Renal cortical epithelial cell (primary cell): ENCODE measurements at places on chromosomes 7 and 10.
A peak's percentile ranks its signal among the peaks of the same experiment; 100 is the strongest.

GRCh38 chr10:88793712-88794299, 8.7 kb upstream of the LIPM start:
- DNase-seq = peak; percentile 69

- DNase-seq = no peak
Measured at GRCh38 chr10:113132591-113133121, 182.6 kb downstream of the TCF7L2 start.

DNA sequence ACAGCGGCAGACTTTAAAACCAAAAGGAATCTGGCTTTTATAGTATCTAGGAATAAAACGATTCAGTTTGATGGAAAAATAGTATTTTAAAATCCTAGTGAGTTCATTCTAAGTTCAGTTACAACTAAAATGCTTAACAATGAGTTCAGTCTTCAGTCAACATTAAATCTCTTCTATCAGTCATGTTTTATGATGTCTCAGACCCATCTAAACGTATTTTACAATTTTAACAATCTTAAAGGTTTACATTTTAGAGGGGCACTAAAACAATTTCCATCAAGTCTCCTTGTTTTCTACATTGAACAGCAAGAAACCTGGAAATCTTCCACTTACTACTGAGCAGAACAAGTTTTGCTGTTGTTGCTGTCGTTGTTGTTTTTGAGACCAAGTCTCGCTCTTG, 10.0 kb downstream of the SVOPL start:
- DNase-seq = no peak

DNA sequence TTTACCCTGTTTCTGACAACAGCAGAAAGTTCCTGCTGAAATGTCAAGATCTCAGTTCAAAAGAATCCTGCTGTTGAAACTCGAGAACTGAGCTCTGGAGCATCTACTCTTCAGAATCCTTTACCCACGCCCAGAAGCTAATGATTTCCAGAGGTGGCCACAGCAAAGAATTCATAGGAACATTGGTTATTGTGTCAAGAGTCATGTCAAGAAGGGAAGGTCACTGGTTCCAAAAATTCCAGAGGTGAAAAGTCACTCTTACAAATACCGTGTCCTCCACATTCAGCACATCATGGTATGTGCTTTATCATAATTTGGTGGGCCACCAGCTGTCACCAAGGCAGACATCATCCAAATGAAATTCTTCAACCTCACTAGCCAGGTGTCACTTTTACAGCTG, 394.4 kb upstream of the NPVF start:
- DNase-seq = no peak

DNA sequence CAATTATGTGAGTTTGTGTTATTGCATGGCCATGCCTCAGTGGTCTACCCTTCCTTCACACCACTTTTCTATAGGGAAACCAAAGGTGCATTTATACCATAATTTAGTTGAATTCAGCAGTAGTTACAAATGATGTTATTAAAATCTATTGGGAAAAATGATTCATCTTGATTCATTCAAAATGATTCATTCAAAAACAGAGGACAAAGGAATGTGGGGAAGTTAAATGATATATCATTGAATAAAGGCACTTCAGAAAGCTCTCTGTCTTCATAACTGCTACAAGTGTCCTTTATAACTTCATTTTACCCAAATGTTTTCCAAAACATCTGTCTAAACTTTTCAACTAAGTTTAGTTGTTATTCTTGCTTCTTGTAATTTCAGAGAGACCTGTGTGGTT, 722.9 kb downstream of the GRM8 start:
- no peak for DNase-seq
